Epithelial cell of proximal tubule (primary cell): ENCODE measurements at places on chromosomes 1 and 21.
A peak's percentile ranks its signal among the peaks of the same experiment; 100 is the strongest.

DNA sequence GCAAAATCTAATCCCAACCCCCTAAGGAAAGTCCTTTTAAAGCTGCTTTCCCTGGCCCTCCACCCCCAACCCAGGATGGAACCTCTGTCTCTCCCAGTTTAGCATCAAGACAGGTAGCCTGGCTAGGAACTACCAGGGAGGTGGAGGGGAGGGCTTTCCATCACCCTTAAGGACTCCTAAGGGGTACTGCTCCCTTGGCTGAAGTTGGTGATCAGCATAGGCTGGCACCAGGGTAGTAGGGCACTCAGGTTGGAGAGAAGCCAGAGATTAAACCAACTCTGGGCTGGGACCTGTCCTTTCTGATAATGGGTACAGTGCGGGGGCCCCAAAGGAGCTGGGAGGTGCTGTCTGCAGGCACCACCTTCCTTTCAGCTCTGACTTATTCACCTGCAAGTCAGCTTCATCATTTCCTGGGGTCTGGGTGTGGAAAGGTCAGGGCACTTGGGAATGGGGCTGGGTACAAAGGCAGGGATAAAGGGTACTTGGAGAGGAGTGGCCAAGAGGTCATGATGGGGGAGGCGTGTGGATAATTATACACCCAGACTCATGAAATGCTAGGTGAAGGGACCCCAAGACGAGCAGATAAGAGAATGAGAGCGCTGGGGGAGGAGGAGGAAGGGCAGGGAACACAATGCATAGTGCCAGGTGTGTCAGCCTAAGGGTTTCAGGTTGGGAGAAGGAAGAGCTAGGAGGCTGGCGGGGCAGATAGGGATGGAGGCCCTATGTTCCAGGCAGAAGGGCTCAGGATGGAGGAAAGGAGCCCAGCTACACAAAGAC is 1.2 kb downstream of the ARHGEF2 start:
- DNase-seq, result no peak

GRCh38 chr21:19010996-19011395 is 607.4 kb upstream of the TMPRSS15 start:
- no peak for DNase-seq

DNA sequence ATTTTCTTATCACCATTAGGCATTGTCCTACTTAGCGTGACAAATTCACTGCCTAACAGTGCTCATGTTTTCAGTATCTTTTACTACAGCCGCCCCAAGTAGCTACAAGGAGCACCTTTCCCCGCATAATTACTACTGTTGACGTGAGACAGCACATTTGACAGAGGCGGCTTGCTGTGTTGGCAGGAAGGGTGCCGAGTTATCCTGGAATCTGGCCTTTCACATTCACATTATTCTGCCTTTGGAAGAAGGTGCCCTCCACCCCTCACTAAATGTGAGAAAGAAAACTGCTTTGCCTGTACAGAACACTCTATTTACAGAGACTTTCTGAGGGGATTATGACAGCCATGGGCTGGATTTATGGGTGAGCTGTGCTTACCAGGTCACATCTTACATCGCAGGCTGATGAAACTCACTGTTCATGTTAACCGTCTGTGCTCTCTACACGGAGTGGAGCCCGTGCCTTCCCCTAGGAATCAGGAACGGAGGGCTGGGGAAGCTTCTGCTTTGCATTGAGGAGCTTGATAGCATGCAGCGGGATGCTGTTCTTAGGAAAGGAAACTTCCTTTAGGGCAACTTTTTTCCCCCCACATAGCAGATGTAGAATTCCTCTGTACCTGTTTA is 148.0 kb upstream of the ZRANB2 start:
- no peak for DNase-seq

DNA sequence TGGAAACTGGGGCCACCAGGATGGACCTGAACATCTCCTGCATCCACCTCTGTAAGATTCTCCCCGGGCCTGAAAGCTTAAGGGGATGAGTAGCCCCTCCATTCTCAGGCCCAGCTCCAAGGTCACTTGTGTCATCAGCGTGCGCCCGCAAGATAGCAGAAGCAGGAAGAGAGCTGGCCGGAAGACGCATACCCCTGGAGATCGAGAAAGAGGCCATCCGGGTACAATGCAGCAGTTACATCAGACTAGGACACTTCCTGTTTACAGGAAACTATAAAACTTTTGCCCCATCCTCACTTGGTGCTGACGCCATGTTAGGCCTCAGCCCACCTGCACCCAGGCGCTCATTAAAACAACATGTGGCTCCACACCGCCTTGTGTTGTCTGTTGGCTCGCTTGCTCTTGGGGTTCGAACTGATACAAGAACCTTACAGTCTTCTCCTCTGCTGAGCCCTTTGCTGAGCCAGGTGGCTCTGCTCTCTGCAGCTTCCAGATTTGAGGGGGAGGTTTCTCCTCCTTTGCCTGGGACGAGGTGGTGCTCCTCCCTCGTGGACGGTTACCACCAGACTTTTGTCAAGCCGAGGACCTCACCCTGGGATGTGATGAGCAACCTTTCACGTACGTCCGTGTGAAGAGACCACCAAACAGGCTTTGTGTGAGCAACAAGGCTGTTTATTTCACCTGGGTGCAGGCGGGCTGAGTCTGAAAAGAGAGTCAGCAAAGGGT is 277.5 kb upstream of the C1orf174 start:
- no peak for DNase-seq

DNA sequence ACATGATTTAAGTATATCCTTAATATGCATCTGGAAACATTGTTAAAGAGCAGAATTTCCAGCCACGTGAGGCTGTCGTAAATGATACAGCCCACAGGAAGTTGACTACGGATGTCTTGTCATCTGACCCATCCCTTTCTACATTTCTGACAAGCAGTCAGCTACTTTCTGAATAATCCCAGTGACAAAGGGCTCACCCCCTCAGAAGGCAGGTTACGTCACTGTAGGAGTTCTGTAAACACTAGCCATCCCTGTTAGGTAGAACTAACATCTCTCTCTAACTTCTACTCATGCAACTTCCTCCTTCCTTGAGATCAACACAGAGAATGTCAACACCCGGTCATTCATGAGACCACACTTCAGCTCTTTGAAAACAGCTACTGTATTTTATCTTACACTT is 259.2 kb downstream of the GREM2 start:
- DNase-seq, result no peak

- no peak for DNase-seq
Measured at GRCh38 chr1:113868387-113869083, 3.0 kb downstream of the PTPN22 start.

DNA sequence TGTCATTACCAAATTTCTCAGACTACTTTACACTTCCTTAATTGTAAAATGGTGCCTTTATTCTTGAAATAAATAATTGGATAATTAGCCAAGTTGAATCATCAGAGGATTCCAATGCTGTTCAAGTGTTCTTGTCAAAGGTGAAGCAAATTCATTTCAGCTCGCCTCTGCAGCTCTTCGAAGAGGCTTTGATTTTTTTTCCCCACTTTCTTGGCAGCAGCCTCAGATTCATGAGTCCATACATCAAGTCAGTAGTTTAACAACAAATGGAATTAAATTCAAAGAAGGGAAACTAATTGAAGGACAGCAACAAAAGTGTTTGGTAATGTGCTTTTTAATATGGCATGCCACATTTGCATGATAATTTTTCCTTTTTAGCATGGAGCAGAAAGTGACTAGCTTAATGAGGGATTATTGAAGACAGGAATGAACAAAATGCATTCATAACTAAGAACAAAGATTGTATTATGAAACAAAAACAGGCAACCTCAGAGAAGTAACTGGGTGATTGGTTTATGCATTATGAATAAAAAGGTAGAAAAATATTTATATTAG is 239.0 kb downstream of the USH2A start:
- DNase-seq, result no peak

DNA sequence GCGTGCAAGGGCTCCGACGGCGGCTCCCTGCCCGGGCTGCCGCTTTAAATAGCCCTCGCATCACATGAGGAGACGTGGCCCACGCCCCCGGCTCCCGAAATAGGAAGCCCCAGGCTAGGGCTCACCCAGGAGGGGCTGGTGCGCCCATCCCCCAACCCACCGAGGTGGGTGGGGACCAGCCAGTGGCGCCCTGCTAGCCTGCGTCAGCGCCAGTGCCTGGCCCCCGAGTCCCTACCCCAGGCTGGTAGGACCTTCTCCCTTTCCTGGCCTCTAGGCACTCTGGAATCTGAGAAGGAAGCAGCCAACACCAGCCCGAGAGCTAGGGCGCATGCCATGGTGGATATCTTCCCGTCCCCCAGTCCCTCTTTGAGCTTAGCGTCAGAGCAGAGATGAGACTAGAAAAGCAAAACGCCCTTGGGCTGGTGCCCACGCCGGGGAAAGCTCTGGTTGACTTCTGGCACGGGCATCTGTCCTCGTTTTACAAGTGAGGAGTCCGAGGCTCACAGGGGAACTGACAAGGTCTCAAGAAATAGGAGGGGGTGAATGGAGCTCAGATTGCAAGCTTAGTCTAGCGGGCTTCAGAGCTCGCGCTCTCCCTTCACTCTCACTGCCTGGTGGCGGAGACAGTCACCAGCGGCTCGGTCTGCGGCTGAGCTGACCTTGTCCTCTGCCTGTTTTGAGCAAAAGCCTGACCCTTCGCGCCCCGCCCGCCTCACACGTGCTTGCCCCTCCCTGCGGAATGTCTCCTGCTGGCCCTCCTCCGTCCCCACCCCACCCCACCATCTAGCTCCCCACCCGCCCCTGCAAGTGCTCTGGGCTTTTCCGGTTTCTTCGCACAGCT is at the start of gene FABP3:
Gene FABP3, minus strand, starts transcription at position 21 of the 841 bp plus-strand sequence. CDS start 62 bp downstream, outside the sequence.
- DNase-seq, result no peak

GRCh38 chr1:218380125-218380977 is 35.2 kb downstream of the TGFB2 start:
- peak; percentile 87 for DNase-seq

- DNase-seq, result no peak
Measured at GRCh38 chr21:32951041-32951440, 74.7 kb upstream of the OLIG2 start.

- no peak for DNase-seq
Measured at GRCh38 chr1:232599178-232600041, 30.5 kb downstream of the SIPA1L2 start.

- no peak for DNase-seq
Measured at GRCh38 chr1:31036749-31037500, 28.6 kb downstream of the PUM1 start.

- DNase-seq, result no peak
Measured at GRCh38 chr21:43903451-43904091, 38.5 kb downstream of the AGPAT3 start.

- DNase-seq, result peak; percentile 76
Measured at GRCh38 chr21:35933466-35933865, 126.9 kb downstream of the SETD4 start.

DNA sequence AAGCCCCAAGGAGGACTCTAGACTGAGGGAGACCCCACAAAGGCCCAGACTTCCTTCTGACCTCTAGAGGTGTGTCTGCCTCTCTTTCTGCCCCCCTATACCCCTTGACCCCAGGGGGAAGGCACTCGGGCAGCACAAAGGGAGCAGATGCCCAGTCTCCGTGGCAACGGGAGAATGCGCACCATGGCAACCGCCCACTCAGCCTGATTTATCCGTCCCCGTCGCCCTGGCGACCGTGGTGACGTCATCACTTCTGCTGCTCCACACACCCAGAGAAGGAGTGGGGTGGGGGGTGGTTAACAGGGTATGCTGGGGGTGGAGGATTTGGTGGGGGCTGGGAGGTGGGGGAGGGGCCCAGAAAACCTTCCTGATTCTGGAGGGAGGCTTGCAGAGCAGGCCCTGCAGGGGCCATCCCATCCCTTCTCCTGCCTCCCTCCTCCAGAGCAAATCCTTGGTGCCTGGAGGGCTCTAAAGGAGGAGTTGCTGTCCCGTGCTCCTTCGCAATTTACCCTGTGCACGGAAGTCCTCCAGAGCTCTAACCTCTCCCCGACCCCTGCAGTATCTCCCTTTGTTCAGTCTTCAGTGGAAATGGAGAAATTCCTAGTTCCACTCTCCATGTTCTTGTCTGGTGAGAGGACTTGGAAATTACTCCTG is 6.3 kb downstream of the CELF3 start:
- DNase-seq, result no peak

DNA sequence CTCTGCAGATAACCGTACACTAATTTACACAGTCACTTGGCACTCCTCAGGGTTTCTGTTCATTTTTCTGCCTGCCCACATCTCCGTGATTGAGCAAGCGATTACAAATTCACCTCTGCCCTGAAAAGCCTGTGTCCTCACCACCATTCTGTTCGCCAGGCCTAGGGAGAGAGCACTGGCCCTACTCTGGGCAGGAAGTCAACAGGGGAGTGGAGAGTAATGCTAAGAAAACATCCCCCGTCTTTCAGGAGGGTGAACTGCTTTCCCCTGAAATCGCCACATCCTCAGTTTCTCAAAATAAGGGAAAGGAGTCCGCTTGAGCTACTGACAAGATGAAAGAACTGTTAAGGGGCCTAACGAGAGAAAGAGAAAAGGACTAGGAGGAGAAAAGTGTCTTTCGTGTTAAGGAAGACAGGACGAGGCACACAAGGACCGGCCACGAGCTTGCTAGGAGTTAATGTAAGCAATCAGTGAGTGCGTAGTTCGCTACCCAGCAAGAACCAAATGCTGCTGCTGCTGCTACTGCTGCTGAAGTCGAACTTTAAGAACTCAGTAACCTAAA is 632 bp downstream of the PEX19 start:
- peak; percentile 52 for DNase-seq

- DNase-seq, result no peak
Measured at GRCh38 chr1:48767975-48768510, 8.6 kb downstream of the BEND5 start.

GRCh38 chr21:37513383-37513782 is 146.8 kb downstream of the DYRK1A start:
- no peak for DNase-seq

DNA sequence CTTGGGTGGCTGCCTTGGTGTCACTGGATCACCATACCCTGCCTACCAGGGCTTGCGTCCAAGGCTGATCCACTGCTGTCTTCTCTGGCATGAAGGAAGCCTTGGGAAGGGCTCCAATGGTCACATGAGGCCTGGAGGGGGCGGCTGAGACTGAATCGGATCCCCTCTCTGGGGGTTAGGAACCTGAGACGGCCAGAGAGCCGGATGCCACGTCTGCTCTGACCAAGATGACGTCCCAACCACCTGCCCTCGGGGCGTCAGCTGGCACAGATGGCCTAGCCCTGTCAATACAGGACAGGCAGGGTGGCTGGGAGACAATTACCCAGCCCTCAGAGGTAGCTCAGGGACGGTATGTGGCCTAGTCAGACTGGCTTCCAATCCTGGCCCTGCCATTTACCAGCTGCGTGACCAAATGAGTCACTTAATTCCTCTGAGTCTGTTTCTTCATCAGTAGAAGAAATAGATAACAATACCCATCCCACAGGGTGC is 5.4 kb downstream of the TRIM62 start:
- DNase-seq, result no peak

- DNase-seq, result no peak
Measured at GRCh38 chr21:16468184-16468583, 738.4 kb downstream of the USP25 start.

- DNase-seq, result no peak
Measured at GRCh38 chr1:19477284-19478249, 7.8 kb downstream of the CAPZB start.

- no peak for DNase-seq
Measured at GRCh38 chr1:110161165-110161564, 10.9 kb downstream of the SLC6A17 start.

DNA sequence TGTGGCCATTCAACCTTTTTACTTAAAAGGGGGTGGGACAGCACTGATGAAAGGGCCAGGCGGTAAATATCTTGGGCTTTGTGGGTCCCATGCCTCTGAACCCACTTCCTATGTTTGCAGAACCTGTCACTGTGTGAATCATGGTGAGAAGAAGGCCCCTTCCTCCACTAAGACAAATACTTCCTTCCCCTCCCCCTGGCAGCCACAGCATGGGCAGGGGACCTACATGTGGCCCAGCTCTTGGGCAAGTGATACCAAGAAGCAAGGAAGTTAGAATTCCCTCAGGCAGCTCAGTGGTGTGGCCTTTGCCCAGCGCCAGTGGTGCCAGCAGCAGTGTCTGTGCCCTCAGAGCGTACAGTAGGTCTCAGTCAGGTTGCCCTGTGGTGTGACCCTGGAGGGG is 168.6 kb downstream of the TRIM33 start:
- no peak for DNase-seq
